ENCODE measurements at places on chromosomes 11 and 22.

DNA sequence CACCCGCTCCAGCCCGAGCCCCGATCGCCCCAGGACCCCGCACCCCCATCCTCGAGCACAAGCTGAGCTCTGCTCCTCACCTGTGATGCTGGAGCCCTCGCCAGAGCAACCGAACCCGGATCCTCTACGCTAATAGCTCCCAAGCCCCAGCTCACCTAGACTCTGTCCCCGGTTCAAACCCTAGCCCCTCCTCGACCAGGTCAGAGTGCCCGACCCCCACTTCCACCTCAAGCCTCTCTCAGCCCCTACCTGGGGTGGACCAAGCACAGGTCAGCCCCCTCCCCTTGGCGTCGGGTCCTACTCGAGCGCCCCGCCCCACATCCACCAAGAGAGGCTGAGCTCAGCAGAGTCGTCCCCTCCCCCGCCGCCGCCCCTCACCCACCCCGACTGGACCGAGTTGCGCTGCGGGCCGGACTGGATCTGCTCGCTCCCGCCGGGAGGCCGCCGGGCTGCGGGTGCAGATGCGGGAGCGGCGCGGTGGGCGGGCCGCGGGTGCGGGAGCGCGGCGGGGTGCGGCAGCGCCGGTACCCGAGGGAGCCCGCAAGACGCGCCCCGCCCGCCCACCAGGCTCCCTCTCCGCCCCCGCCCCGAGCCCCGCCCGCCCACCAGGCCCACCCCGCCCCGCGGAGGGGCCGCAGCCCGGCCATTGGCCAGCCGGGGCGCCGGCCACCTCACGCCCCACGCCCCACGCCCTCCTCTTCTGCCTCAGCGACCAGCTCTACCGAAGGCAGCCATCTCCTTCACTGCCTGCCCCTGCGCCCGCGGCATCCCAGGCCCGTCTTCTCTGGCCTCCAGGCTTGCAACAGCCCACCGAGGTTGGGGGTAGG, 577 bp upstream of the DKK3 start:
- no peak for DNase-seq

DNA sequence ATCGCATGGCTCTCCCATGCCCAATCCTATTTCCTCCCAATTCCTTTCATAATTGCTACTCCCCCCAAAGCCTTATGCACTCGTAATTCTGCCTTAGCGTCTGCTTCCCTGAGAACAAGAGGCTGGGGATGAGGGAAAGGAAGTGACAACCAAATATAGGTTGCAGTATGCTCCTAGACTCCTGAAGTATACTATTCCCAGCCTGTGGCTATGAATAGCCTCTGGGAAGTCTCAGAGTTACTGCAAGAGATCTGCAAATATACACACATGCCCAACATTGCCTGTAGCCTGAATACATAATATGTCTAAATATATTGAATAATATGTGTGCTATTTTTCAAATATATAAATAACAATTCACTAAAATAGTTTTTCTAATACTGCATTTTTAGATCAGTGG, 96.1 kb upstream of the CD44 start:
- no peak for DNase-seq

- peak; percentile 86 for DNase-seq
These were observed 217.0 kb downstream of the DYNC2H1 start for GRCh38 chr11:103326070-103326794.

GRCh38 chr11:75577207-75577606, 15.2 kb downstream of the SERPINH1 start:
- DNase-seq, result no peak

GRCh38 chr11:95289378-95290101, 58.5 kb upstream of the SESN3 start:
- no peak for DNase-seq

- DNase-seq, result no peak
These were observed 202.4 kb downstream of the LARGE1 start for GRCh38 chr22:33717694-33718396.

GRCh38 chr11:70364745-70365543, 33.4 kb upstream of the CTTN start:
- no peak for DNase-seq

- peak; percentile 96 for DNase-seq
These were observed 9.5 kb upstream of the CBX6 start for GRCh38 chr22:38881464-38881871.

- no peak for DNase-seq
These were observed 942.3 kb downstream of the BRD1 start for GRCh38 chr22:48885271-48885918.

GRCh38 chr11:10838881-10839280, 19.0 kb downstream of the ZBED5 start:
- no peak for DNase-seq

- DNase-seq, result no peak
These were observed 6.4 kb downstream of the SLC29A2 start for GRCh38 chr11:66365166-66365565.

GRCh38 chr11:86800960-86801272, 574 bp downstream of the PRSS23 start:
- DNase-seq, result no peak

- peak; percentile 53 for DNase-seq
These were observed 907 bp downstream of the SERPINH1 start for GRCh38 chr11:75562836-75563484.

GRCh38 chr11:120839846-120840402, 184.0 kb upstream of the TBCEL start:
- no peak for DNase-seq

- DNase-seq, result no peak
These were observed 72.0 kb downstream of the ARHGAP42 start for GRCh38 chr11:100759106-100759505.

- DNase-seq, result no peak
These were observed 24.0 kb upstream of the CADM1 start for GRCh38 chr11:115528225-115528624.

DNA sequence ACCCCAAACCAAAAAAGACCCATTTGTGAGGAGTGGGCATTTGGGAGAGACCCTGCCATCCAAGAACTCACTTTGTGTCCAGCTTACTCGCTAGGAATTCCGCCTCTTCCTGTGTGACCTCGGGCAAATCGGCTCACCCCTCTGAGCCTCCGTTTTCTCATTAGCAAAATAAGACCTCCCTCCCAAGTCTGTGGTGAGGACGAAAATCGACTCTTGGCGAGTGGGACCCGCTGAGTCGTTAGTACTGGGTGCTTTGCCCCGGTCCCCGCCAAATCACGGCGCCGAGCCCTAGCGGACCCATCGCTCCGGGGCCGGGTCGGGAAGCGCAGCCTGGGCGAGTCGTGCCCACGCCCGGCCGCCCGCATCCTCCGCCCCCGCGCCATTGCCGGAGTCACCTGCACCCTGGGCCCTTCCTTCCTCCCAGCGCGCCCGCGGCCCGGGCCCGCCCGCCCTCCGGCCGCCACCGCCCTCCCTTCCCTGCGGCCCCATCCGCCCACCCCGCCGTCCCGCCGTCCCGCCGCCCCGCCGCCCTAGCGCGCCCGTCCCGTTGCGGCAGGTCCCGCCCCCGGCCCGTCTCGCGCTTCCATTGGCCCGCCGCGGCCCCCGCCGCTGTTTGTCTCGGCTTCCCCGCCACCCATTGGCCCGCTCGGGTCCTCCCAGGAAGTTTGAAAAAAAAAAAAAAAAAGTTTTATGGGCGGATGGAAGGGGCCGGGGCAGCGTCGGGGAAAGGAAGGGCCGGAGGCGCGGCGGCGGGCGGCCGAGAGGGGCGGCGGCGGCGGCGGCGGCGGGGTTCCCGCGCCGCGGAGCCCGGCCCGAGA, 48.9 kb downstream of the TRIOBP start:
- peak; percentile 80 for DNase-seq

DNA sequence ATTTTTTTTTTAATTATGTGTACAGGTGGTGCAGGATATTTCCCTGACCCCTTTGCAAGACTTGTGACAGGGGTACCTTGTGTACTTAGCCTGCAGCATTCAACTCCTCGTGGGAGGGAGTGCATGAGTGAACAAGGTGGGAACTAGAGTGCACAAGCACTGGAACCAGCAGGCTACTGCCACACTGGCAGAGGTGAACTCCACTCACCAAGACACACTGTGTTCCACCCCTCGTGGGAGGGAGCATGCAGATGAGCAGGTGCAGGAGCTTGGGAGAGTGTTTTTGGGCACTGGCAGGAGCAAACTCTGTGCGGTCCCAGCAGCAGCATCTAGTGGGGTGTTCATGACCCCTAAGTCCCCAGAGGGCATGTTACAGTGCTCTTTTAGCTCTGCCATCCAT, 282.7 kb upstream of the PLET1 start:
- DNase-seq, result no peak

- DNase-seq, result no peak
These were observed 32.1 kb upstream of the PAK1 start for GRCh38 chr11:77505956-77506355.

DNA sequence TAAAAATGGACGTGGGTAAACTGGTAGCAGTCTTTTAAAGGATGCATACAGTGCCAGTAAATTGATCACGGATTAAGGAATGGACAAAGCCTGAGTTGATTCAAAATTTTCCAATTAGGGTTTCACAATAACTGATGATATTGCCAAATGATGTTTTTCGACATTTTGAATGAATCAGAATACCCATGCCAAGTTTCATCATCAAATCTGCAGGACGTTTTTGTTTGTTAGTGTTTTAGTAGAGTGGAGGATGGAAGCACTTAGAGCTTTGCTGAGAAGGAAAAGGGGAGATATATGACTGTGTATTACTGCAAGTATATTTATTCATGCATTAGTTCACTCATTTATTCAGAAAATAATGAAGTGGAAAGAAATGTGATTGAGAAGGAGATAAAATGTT, 78.3 kb downstream of the SLC17A6 start:
- DNase-seq, result no peak

GRCh38 chr22:39244136-39244495, 666 bp downstream of the PDGFB start:
- no peak for DNase-seq

DNA sequence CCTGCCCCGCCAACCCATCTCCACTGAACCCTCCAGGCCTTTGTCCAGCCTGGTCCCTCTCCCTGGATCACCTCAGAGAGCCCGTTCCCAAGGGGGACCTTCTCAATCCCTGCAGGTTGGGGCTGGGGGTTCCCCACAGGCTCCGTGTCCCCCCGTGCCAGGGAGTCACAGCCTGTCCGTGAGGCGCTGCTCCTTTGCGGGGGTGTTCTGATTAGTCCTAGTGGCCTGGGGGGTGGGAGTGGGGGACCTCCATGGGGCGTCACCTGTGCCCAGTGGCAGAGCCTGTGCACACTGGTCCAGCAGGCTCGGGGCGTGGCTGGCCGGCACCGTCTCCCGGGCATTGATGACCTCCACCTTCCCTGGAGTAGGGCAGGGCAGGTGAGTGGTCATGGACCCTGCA, 11.6 kb downstream of the GGT5 start:
- DNase-seq, result no peak

GRCh38 chr11:45556851-45557707, 108.3 kb downstream of the CHST1 start:
- DNase-seq, result peak; percentile 29

DNA sequence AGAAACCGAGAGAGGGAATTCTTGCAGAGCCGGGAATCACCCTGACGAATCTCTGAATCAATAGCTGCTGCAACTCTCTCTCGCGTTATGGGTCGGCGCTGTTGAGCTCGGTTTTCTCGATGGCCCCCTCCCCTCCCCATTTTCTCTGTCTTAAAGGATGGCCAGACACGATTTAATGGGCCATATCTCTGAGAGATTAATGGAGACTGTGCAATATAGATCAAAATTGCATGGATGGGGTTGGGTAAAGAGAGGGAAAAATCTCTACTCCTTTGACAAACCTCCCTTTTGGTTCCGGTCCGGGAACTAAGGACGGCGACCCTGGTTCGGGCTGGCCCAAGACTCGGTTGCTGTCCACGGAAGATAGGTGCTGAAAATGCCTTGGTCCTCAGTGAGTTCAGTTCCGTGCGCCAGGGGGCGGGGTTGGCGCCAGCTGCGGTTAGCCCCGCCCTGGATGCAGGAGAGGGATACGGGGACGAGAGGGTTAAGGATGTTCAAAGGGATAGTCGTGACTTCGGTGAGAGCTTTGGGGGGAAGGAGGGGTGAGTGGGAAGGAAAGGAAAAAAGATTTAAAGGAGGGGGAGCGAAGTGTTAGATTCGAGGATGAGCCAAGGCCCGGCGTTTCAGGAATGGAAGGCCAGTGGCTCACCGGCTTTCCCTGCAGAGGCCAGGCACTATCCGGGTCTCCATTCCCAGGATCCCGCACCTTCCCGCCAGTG, 103.6 kb upstream of the HSD17B12 start:
- DNase-seq, result peak; percentile 53

DNA sequence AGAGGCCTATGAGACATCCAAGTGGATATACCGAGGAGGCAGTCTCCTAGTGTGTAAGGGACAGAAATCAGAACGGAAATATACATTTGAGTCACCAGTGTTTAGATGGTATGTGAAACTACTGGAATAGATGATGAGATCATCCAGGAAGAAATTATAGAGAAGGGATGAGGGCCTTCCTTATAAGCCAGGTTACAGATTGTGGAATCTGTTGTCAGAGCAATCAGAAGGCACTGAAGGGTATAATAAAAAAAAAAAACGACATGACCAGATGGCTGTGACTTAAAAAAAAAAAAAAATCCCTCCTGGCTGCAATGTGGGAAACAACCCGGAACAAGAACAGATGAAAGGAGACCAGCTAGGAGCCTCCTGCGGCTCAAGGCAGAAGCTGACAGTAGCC, 2.7 kb downstream of the MAJIN start:
- DNase-seq, result peak; percentile 6

- no peak for DNase-seq
These were observed 126.3 kb upstream of the ASPHD2 start for GRCh38 chr22:26302726-26303125.

GRCh38 chr11:3957437-3957836, 102.0 kb downstream of the STIM1 start:
- no peak for DNase-seq

DNA sequence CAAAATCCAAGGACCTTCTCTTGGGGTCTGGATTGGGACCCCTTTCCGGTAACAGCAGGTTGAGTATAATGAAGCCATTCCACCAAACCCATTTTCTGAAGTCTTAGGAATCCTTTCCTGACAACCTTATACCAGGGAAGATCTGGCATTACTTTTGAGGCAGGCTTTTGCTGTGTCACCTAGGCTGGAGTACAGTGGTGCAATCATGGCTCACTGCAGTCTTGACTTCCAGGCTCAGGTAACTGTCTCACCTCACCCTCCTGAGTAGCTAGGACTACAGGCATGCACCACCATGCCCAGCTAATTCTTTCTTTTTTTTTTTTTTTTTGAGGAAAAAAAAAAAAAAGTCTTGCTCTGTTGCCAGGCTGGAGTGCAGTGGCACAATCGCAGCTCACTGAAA, 55.8 kb upstream of the TREH start:
- no peak for DNase-seq

DNA sequence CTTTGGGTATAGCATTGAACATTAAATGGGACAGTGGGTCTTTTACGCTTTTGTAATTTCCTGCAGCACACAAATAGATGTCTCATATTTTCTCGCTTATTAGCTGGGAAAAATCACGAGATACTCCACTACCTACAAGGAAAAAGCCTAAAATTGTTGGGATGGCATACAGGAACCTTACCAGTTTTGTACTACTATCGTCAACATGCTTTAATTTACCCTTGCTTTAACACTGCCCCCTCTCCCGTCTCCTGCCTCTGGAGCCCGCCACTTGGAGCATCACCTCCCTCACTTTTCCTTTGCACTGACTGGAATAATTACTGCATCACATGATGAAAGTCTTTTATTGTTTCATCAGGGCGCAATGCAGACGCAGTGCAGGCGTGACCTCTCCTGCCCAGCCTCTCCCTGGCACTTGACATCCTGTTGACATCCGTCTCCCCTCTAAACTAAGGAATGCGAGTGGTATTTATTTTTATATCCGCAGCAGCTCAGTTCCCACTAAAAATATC, 1.0 kb upstream of the FNBP4 start:
- peak; percentile 80 for DNase-seq

GRCh38 chr11:9280655-9281301, 15.6 kb upstream of the DENND5A start:
- peak; percentile 15 for DNase-seq
